ENCODE measurements at places on chromosomes 6 and 20.

DNA sequence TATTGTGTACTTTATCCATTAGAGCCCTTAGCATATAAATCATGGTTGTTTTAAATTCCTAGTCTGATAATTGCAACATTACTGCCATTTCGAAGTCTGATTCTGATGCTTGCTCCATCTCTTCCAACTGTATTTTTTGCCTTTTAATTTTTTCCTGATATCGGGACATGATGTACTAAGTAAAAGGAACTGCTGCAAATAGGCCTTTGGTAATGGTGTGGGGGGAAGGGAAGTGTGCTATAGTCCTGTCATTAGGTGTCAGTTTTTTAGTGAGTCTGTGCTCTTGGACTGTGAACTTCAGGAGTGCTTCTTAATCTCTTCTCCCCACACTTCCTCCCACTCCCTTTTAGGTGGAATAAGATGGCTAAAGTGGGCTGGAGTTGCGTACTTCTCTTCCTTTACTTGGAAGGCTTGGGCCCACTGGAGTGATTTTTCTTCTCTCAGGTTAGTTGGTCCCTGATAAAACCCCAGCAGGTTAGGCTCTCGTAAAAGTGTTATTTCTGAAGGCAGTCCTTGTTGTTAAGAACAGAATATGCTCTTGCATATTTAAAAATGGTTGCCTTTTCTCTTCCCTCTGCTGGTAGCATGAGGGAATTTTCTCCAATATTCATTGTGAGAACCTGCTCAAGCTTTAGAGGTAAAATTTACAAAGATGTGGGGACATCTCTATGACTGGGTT, 18.1 kb downstream of the STXBP5 start:
- no peak for DNase-seq

GRCh38 chr20:45917790-45918141, 5.8 kb upstream of the PLTP start:
- DNase-seq, result no peak

- DNase-seq, result no peak
Observed at GRCh38 chr6:11803591-11803971, 25.0 kb upstream of the ADTRP start.

- no peak for DNase-seq
Observed at GRCh38 chr6:54282186-54282585, 26.1 kb upstream of the TINAG start.

DNA sequence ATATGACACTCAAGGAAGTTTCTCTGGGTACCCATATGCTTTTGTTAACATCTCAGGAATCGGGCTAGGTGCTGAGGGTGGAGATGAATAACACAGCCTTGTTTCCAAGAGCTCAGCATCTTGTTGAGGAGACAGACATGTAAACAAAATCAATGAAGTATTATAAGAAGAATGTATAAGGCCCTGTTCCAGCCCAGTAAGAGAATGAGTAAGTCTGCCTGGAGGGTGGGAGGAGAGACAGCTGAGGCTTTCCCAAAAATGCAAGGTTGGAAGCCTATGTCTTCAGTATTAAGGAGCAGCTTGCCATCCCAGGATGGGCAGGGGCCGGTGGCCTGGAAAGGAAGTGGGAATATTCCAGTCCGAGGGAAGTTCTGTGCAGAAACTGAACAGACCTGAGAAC, 615.3 kb upstream of the BTBD3 start:
- peak; percentile 47 for DNase-seq

- no peak for DNase-seq
Observed at GRCh38 chr6:164098857-164099267, 684.3 kb downstream of the QKI start.

GRCh38 chr6:134247231-134247833, 70.6 kb downstream of the SGK1 start:
- no peak for DNase-seq

DNA sequence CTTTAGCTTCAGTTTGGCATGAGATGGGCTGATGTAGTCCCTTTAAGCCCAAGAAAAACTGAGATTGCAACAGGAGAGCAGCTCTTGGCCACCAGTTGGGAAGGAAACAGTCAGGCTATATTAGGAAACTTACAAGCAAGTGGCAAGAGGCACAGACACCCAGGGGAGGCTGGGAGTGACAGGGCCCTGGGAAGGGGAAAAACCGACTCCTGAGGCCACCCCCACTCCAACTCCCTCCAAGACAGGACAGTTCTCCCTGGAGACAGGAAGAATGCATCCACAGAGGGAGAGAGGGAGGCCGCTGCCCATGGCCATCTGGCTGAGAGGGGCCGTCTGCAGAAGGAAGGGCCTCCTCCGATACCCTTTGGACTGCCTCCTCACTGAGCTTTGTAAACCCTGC, 20.5 kb downstream of the JPH2 start:
- DNase-seq, result peak; percentile 76

- no peak for DNase-seq
Observed at GRCh38 chr6:39978240-39978639, 44.0 kb upstream of the MOCS1 start.

- DNase-seq, result no peak
Observed at GRCh38 chr6:37122861-37123260, 47.1 kb upstream of the PIM1 start.

- DNase-seq, result no peak
Observed at GRCh38 chr6:10144772-10145171, 270.1 kb downstream of the TFAP2A start.

DNA sequence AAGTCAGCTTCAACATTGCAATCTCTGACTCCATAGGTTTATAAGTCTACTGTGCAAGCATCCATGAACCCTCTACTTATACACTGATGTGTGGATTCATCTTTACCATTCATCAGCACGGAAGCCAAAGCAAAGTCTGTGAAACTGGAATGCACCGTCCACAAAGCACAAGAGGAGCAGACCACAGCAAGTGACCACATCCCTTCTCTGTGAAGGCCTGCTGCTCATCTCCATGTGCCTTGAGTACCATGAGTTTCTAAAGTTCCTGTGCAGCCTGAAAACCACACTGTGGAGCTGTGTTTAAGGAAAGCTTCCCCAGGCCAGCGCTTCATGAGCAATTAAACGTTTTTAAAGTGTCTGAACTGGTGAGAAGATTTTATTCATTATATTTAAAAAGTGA, 20.0 kb downstream of the GABRR1 start:
- DNase-seq, result no peak

- DNase-seq, result peak; percentile 49
Observed at GRCh38 chr6:42294759-42295158, 77.1 kb upstream of the MRPS10 start.

GRCh38 chr6:32972353-32973143, 4.2 kb downstream of the BRD2 start:
- no peak for DNase-seq

- DNase-seq, result no peak
Observed at GRCh38 chr6:111666847-111667246, 61.2 kb upstream of the TRAF3IP2 start.

DNA sequence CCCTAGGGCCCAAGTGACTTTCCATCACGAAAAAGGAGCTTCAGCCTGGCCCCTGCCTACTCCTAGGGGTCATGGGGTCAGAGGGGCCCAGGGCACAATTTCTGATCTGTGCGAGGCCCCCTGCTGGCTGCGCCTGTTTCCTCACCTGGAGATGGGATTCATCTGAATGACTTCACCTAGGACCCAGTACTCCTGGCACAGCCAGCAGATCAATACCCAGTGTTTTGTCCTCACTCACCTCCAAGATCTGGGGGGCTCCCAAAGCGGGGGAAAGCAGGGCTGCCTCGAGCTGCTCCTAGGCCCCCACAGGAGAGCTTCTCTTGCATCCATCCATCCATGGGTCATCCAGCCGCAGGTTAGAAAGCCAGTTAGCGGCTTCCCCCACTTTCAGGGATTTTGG, 33.8 kb downstream of the CD40 start:
- no peak for DNase-seq

GRCh38 chr6:14518515-14519217, 401.1 kb downstream of the CD83 start:
- DNase-seq, result no peak

GRCh38 chr6:124434421-124434820, 527.8 kb upstream of the RNF217 start:
- DNase-seq, result no peak

DNA sequence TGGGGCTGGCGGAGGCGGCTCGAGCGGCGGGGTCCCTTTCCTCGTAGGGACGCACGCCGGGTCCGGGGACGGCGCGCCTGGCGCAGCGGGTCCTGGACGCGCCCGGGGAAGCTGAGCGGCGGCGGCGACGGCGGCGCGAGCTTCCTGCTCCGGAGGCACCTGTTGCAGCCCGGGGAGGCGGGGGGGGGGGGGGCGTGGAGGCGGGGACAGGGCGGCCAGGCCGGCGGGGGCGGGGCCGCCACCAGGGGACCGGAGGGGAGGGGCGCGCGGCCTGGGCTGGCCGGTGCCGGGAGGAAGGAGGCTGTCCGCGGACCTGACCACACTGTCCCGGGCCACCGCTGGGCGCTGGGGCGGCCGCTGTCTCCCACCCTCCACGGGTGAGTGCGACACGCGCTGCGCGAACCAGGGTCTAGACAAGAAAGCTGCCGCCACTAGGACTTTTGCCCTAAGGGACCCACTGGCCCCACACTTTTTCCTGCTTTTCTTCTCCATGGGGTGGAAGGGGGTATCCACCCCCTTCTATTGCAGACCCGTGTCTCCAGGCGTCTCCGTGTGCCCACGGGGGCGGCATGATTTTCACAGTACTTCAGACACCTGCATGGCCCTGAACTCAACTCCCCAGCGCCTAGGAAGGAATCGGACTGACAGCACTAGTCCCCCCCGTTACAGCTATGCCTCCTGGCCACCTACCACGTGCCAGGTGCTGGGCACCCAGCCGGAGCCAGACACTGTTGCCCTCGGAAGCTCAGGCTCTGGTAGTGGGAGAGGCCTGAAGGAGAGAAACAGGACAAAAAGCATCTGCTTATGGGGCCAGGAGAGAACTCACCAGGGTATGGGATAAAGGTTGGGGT, at the start of gene NFATC2:
Gene NFATC2 (minus strand): TSS at position 149 of the 851 bp plus-strand sequence. CDS start 220 bp downstream, outside the sequence.
- no peak for DNase-seq
